Activated CD8-positive, alpha-beta memory T cell treated with anti-CD3 and anti-CD28 coated beads for 48 hours (primary cell): ENCODE measurements at places on chromosomes 13 and 19.

DNA sequence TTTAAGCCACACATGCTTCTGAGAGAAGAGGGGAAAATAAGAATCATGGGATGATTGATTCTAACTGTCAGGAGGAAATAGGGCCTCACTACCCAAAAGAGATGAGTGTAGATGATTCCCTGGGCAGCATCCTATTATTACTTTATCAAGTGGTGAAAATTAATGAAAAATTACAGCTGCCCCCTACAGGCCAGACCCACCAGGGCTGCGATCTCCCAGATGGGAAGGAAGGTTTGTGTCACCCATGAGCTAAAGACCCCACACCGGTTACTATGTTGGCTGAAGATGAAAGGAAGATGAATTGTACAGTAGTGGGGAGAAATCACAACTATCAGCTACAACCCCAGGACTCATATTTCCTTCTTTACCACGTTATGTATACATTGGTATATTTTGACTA lies 49.5 kb downstream of the RFC3 start:
- no peak for DNase-seq

DNA sequence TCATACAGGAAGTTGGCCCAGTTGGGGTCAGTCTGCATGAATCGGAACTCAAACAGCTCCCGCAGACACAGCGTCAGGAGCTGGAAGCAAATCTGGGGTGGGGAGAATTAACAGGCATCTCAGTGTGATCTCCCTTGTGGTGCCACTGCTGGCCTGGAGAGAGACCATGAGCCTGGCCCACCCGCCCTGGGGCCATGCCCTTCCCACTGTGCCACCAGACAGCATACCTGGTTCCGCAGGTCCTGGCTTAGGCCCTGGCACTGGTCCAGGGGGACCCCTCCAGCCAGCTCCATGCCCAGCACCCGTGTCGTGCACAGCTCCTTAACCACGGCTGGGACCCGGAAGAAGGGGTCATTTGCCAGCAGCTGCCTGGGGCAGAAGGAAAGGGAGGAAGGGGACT lies 9.6 kb upstream of the NUMBL start:
- DNase-seq, result no peak

DNA sequence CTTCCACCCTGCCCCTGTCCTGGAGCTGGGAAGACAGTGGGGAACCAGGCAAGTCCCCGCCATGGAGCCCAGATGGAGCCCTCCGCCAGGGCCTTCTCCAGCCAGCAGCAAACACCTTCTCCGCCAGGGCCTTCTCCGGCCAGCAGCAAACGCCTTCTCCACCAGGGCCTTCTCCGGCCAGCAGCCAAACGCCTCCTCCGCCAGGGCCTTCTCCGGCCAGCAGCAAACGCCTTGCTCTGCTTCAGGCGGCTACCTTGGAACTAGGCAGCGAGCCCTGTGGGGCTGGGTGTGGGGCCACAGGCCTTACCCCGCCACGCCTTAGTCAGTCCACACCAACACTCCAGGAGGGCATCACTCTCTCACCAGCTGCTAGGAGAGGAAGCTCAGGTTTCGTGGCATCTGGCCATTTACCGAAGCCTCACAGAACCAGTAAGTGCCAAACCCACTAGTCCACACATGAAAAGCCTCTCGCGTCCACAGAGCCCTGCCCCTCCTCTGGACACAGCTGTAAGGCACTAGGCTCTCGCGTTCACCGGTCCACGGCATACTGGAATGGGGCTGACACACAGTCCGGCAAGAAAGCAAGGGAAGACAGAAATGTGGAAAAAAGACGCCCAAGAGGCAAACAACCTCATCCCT lies 41.0 kb downstream of the MLLT1 start:
- no peak for DNase-seq

GRCh38 chr13:53422415-53422814 lies 393.8 kb downstream of the OLFM4 start:
- no peak for DNase-seq

GRCh38 chr19:13007292-13008045 lies 12.2 kb downstream of the NFIX start:
- no peak for DNase-seq

DNA sequence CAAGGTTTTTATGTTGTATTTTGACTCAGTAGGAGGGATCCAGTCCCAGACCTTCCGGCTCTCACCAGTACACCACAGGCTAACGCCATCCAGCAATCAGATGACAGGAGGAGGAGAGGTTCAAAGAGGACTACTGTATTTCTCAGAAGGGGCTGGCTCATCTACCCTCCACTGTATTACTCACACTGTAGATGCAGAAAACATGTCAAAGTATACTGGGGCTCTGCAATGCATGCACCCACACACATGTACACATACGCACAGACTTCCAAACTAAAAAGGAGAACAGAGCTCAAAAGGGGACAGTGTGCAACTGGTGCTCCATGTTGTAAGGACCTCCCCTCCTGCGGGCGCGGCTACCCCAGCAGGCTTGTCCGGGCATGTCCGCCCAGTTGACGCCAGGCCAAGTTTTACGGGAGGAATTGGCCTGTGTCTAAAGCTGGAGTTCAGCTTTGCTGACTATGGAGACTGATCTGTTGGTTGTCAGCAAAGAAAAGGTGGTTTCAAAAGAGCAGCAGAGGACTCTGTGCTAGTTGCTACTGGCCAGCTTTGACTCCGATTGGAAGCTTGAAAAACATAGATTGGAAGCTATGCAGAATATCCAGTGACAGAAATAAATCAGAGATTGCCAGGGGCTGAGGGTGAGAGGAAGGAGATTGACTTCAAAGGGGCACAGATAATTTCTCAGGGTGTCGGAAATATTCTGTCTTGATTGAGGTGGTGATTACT lies 314.2 kb downstream of the DLEU7 start:
- DNase-seq, result no peak

DNA sequence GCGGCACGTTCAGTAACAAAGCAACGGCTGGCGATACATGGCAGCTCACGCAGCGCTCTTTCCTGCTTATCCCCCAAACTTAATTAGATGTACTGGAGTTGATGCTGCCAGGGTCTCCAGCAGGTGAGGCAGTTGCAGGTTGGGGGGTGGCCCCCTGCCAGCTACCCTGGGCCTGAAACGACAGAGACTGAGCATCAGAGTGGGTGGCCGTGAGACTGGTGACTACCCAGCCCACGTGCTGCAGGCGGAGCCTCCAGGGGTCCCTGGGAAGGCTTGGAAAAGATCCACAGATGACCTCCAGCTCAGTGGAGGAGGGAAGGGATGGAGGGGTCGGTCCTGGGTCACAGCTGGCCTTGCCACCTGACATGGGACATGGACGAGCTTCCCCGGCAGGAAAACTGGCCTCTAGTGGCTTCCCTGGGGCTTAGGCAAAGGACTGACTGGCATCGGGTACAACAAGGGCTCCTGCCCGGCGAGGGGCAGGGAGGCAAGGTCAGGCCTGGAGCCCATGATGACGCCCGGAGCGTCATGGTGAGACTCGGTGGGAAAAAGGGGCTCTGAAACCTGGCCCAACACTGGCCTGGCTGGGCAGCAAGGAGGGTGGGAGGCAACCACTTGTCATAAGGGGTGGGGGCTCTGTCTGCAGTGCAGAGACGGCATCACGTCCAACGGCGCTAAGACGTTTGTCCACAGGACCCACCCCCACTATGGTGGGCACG lies 24.0 kb downstream of the CILP2 start:
- no peak for DNase-seq

DNA sequence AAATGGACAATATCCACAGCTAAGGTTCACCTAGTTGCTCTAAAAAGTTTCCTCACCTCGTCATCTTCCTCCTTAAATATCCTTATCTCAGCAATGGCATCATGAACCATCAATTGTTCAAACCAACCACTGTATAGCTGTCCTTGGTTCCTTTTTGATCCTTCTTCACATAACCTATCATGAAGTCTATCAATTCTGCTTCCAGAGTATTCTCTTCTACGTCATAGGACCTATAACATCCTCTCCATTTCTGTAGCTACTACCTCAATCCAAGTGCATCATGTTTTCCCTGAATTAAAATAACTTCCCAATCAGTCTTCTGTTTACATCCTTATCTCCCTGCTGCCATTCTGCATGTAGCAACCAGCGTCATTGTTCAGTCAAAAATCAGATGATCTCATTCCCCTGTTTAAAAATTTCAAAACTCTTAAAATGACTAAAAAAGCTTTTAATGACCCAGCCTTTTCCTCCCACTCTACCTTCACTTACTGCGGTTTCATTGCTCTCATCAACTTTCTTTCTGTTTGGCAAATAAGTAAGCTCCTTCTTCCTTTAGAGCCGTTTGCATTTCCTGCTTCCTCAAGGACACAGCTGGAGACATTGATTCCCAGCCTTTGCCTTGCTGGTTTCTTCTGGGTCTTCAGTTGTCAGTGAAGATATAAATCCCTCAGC lies 223.9 kb upstream of the MIR17HG start:
- DNase-seq, result no peak

DNA sequence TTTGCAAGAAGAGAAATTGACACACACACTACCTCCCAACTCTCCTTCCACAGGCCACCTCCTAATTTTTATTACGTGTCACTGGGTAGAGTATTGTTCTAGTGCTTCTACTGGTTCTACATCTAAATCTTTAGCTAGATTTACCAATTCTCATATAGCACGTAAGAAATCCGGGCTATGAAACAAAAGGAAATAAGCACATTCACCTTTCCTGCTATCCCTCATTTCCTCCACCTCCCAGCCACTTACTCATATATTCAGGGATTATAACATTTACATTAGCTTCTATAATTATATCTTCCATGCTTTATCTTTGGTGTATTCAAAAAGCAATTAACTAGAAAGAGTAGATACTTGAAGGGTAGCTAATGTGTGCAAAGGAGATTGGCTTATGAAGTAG lies 39.7 kb downstream of the USP12 start:
- no peak for DNase-seq

DNA sequence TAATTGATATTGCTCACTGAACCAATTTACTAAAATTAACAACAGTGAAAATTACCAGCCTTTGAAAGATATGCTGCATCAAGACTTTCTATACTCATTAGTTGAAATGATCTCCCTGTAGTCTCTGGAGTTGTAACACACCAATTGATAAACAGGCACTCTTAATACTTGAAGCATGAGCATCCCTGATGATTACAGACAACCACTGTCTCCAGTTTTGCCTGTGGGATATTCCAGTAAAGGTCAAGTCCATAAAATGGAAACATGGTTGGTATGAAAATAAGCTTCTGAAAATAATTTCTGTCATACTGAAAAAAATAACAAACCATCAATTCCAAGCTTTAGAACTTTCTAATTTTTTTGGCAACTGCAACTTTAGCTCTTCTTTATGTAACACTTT lies 405.8 kb downstream of the SPRY2 start:
- no peak for DNase-seq

GRCh38 chr13:23992781-23993679 lies 95.7 kb upstream of the C1QTNF9B start:
- DNase-seq, result no peak
